ENCODE measurements at places on chromosomes 5 and 9.

GRCh38 chr5:116989995-116990394 lies 415.4 kb upstream of the SEMA6A start:
- no peak for DNase-seq

DNA sequence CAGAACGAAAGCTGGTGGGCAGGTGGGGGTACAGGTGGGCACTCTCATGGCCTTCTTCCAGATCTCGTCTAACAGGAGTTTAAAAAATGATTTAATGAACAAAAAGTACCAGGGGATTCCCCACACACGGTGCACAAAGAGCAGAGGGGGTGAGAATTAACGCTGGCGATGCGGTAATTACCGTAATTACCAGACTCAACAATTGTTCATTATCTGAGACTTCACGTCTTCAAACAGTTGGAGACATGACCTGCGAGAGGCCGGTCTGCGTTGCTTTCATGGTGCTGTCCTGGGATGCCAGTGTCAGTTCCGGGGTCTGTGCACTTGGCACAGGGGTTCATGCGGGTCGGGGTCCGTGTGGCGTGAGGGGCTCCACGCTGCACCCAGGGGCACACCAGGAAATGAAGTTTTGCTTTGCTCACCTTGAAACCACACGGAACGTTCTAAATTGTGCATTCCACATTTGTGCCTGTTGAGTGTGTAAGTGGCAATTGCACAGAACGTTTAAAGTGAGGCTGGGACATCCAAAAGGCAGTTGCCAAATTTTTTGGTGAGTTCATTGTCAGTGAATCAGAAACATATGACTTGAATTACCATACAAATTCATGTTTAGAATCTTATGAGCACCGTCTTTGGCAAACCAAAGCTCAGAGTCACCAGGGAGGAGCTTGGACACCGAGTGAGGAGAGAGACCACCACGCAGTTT lies 256.4 kb upstream of the IRX1 start:
- no peak for DNase-seq

- DNase-seq = no peak
These were observed 82.5 kb downstream of the FBXO38 start for GRCh38 chr5:148466236-148466580.

- no peak for DNase-seq
These were observed 480.7 kb downstream of the CSNK1G3 start for GRCh38 chr5:123992641-123993040.

DNA sequence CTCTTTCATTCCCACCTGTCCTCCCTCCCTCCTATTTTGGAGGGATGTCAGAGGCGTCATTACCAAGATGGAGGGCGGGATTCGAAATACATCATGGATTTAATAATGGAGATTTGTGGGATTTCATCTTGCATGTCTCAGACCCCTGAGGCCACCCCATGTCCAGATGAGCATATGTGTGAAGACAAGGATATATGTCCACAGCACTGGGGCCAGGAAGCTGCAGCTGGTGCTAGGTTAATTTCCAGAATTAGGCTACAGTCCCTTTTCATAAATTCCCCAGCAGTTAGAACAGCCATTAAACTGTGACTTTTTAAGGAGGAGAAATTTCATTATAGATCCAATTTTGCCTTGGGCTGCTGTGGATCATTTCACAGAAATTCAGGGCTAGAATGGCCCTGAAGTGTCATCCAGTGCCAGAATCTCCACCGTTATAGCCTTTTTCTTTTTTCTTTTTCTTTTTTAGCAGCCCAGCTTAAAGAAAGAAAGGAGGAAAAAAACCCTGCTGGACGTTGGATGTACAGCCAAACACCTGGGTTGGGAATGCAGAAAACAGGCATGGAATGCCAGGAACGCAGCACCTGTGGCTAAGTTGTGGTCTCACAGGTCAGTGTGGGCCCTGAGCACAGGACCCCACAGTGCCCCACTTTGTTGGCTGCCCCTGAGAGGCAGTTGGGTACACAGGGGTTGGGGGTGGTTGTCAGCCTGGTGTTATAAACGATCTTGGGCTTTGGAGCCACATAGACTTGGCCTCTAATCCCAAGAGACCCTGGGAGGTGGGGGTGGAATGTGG lies 50.2 kb upstream of the CXCL14 start:
- DNase-seq = no peak

DNA sequence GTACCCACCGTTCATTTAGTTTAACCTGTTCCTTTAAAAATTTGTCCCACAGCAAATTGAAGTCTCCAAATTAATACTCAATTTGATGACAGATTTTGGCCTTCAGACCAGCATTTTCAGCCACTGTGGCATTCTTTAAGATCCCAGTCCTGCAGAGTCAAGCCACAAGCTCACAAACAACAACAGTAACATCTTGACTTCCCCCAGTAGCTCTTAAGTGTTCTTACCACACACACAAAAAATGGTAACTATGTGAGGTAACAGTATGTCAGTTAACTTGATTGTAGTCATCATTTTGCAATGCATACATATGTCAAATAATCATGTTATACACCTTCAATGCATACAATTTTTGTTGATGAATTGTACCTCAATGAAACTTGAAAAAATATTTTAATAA lies 247.9 kb downstream of the LURAP1L start:
- DNase-seq = no peak

- DNase-seq = no peak
These were observed 129.2 kb upstream of the MAN2A1 start for GRCh38 chr5:109560554-109560953.

- DNase-seq = no peak
These were observed 5.3 kb downstream of the ASPN start for GRCh38 chr9:92476962-92477361.

DNA sequence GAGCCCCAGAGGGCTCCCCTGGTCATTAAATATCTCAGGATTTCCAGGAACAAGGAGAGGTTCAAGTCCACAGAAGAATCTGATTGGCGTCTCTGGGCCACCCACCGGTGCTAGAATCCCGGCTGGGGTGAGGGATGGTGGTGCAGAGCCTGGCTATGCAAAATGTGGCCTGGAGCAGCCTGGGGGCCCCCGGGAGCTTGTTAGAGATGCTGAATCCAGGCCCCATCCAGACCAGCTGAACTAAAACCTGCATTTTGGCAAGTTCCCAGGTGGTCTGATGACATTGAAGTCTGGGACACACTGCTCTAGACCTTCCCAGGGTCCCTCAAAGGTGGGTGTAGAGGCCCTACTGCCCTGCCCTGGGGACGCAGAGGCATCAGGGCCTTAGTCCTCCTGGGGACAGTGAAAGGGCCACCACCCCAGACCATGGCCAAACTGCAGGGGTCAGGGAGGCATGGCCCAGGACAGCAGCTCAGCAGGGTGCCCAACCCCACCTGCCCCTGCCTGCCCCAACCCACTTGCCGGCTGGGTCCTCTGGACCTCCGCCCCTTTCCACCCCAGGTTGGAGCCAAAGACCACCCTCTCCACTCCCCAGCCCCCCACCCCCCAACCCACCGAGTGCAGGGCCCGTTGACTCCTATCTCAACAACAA lies 34.7 kb downstream of the ADAMTS2 start:
- peak; percentile 52 for DNase-seq

- DNase-seq = no peak
These were observed 46.3 kb upstream of the SMIM23 start for GRCh38 chr5:171739271-171739670.

GRCh38 chr9:124779368-124780059 lies 2.6 kb downstream of the OLFML2A start:
- peak; percentile 36 for DNase-seq

DNA sequence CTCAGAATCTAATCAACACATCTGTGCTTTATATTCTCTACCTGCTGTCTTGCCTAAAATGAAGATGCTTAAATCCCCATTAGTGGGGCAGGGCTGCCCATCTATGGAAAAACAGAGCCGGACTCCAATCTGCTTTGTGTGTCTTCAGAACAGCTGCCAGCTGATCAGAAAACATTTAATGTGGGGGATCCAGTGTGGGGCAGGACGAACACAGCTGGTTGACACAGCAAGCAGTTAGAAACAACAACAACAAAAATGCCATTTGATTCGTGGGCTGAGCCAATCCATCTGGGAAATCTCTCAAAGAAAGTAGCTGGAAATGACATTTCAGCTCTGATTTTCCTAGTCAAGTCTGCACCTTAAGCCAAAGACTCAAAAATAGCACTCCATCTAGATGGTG lies 99.8 kb downstream of the PPP2R2B start:
- DNase-seq = no peak

- no peak for DNase-seq
These were observed 46.2 kb downstream of the SPRY4 start for GRCh38 chr5:142278627-142279026.

GRCh38 chr5:74903165-74903787 lies 37.1 kb upstream of the FAM169A start:
- DNase-seq = peak; percentile 77

DNA sequence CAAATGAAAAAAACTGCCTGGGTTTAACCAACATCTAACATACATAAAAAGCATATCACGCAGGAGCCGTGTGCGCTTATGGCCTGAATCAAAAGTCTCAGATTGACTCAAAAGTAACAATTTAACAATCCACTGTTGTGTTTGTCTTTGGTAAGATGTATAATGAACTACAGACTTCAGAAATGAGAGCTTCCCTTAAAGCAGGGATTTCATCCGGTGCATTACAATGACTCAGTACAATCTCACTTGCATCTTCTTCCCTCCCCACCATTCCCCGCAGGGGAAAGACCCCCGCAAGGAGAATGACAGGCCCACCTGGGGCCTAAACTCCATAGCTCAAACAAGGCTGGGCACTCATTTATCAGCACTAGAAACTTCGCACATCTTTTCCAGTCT lies 1.4 kb downstream of the ZFR start:
- no peak for DNase-seq

- no peak for DNase-seq
These were observed 13.0 kb downstream of the SUSD3 start for GRCh38 chr9:93071464-93071863.

DNA sequence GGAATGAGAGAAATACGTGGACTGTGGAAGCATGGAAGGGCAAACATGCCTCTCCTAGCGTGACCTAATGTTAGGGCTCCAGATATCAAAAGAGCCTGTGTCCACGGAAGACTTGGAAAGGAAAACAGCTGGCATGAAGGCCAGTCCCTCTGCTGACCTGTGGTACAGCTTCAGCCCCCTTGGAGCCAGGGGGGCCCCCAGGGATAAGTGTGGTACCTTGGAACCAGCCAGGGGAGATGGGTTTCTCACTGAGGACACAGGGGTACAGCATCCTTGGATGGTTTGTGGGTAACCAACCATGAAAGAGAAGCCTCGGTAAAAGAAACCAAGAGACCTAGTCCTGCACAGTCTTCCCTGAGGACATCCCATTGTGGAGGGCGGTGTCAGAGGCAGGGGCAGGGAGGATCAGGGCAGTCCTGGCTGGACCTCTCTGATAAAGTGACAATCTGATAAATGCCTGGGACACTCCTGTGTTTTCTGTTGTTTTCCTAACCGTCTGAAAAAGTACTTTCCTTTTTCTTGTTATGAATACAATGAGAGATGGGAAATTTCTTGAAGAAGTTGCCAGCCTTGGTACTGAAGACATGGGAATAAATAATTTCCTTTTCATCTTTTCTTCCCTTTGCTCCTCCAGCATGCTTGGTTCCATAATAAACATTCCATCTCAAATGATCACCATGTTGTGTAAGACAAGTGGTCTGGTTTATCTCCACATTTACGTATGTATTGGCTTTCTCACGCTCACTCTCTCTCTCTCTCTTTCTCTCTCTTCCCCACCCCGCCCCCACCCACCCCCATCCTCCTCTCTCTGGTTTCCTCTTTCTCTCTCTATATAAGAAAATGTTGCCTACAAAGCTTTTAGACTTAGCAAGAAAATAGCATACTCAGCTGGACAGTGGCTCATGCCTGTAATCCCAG lies 102.1 kb downstream of the SUSD1 start:
- DNase-seq = no peak

DNA sequence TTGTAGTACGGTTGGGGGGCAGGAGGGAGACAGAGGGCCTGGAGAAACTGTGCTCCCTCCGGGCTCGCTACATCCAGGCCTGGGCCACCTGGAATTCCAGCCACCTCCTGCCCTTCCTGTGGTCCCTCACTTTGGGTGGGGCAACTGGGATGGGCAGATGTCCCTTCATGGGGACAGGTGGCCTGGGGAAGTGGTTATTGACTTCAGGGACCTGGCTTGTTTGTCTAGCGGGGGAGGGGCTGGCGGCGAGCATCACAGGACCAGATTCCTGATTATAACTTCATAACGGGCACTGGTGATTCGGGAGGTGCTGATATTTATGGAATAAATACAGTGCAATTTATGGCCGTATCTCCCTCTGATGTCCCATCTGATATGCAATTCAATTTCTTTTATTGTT lies 20.1 kb upstream of the LAMC3 start:
- no peak for DNase-seq

GRCh38 chr5:57931807-57932206 lies 449.2 kb upstream of the ACTBL2 start:
- DNase-seq = no peak

Data from upper lobe of right lung (tissue), 1 donor.